Stimulated activated CD4-positive, alpha-beta T cell treated with anti-CD3 and anti-CD28 coated beads, Interleukin-1b, Interleukin-23, amount 100 ng/mL, for 1 hour (primary cell): ENCODE measurements at places on chromosomes 12 and 14.

DNA sequence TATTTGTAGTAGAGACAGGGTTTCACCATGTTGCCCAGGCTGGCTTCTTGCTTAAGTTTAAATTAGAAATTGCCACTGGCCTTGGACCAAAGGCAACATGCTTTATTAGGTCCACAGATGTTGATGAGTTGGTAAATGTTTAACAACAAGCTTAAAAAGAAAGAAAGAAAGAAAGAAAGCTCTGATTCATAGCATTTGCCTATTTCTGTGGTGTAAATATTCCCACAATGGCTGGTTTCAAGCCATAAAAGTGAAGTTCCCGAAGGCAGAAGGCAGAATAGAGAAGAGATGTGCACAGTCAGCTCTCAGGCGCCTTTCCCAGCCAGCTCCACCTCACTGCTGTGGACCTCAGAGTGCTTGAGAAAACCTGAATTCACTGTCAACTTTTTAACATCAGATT lies 26.4 kb downstream of the KCNK13 start:
- DNase-seq, result no peak

DNA sequence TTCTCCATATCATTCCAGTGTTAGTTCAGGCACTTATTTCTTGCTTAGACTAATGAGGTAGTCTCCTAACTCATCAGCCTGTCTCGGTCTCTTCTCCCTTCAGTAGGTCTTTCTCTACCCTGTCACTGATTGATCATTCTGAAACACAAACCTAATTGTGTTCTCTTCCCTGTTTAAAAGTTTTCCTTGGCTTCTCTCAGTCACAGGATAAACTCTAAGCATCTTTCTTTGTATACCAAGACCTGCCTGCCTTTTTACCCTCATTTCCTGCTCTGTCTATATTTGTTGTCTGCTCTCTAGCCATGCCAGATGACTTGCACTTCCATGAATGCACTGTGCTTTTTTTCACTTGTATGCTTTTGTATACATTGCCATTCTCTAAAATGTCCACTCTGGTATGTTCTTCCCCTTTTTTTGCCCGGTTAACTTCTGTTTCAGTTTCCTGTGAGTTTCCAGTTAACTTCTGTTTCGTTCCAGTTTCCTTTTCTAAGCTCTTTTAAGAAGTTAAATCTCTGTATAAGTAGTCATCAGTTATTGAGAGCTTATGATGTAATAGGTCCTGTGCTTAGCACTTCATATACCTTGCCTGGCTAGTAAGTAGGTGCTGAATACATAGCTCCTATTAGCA lies 12.8 kb downstream of the DIP2B start:
- DNase-seq, result no peak

GRCh38 chr14:100062590-100062989 lies 2.6 kb upstream of the EVL start:
- DNase-seq, result no peak

DNA sequence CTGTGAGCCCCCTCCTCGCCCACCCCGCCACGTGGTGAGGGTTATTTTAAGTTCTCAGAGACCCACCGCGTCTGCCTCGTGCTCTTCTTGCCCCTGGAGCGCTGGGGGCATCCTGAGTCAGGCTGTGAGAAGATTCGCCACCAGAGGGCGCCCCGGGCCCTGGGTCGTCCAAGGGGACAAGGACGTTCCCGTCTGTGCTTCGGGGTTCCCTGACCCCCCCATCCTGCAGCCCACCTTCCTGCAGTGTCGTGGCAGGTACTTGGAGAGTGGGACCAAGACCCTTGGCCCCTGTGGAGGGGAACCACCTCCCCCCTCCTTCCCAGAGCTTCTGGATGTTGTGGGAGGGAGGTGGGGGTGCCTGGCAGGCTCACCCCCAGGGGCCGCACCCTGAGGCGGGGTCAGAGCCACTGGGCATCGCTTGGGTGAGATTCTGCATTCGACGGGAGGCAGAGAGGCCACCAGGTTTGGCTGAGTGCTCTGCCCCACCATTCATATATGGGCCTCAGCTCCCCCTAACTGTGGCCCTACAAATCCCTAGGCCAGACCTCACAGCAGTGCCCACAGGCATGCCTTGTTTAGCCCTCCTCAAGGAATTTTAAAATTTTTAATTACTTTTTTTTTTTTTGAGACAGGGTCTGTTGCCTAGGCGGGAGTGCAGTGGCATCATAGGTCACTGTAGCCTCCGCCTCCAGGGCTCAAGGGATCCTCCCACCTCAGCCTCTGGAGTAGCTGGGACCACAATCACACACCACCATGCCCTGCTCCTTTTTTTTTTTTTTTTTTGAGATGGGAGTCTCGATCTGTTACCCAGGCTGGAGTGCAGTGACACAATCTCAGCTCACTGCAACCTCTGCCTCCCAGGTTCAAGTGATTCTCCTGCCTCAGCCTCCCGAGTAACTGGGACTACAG lies 17.0 kb downstream of the RHOF start:
- DNase-seq, result peak; percentile 83

- DNase-seq, result no peak
Observed at GRCh38 chr12:21526721-21527345, 737 bp downstream of the SPX start.

- DNase-seq, result no peak
Observed at GRCh38 chr14:85934886-85935254, 404.9 kb downstream of the FLRT2 start.

GRCh38 chr14:69464829-69465228 lies 19.7 kb upstream of the PLEKHD1 start:
- DNase-seq, result no peak
